MCF 10A (cell line): ENCODE measurements at places on chromosomes 1 and 21. TPM values are rescaled to one million over a fixed set of nuclear protein-coding genes. Genes with fewer than 3 reads are reported as not detected.

DNA sequence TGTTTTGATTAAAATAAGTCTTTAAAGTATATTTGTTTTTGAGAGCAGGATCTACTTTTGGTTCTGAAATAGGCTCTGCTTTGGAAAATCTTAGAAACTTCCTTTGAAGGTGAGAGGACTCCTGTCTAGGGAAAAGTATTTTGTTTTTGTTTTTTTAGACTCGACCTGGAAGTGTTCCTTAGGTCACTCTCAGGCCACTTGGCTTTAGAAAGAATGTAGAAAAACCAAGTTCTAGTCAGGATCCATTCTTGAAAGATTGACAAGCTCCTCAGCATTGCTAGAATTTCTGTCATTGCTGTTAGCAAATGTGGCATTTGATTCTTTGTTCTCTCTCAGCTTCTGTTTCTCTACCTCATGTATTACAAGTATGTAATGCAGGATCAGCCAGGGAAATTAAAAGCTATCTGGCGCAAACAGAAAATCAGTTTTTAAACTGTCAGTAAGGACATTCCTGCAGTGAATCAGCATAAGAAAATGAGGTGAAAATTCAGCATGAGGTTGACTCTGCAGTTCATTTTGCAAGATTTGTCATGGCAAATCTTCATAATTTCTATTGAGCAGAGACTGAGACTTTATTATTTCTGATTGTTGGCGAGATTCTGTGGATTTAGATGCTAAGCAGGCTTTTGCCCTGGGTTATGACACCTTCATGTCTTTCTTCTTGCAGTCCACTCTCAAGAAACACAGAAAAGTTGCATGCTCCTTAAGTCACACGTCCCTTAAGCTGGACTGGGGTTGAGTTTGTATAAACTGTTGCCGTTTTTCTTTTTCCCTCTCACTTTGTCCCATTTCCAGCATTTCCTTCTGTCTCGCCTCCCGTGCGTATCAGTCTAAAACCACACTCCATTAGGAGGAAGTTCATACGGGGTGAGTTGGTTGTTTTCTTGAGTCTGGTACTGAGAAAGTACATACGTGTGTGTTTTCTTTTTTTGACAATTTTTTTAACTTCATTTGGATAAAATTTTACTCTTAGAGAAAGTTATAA, 12.6 kb downstream of the NTPCR start:
- no peaks in the 10 kb centered on the region for H3K27me3 ChIP-seq
- H3K4me3 ChIP-seq, result no peak overlapping the region
- no peak for DNase-seq
- H3K27ac ChIP-seq, result peak overlapping the region; percentile 24
- H3K4me1 ChIP-seq, result peaks cover 16% of the 10 kb centered on the region

DNA sequence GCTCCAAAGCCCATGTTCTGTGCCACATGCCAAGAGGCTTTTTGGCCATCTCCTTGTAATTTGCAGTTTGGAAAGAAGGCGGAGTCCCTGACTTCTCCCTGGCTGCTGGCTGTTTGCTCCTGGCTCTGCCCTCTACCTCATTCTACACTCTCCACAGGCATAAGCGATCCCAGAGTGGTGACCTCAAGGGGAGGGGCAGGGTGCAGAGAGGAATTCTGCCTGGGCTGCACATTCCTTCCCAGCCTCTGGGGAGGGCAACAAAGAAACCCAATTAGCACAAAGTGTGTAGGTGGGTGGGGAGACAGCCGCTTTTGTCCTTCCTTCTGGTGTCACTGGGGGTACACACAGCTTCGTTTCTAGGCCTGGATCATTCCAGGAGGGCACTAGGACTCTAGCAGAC, 95.3 kb downstream of the HIVEP3 start:
- no peaks in the 10 kb centered on the region for H3K4me1 ChIP-seq
- H3K27ac ChIP-seq, result no peak overlapping the region
- H3K36me3 ChIP-seq, result no peaks in the 10 kb centered on the region
- H3K27me3 ChIP-seq, result peaks cover 12% of the 10 kb centered on the region
- no peak for DNase-seq
- H3K4me3 ChIP-seq, result no peak overlapping the region

DNA sequence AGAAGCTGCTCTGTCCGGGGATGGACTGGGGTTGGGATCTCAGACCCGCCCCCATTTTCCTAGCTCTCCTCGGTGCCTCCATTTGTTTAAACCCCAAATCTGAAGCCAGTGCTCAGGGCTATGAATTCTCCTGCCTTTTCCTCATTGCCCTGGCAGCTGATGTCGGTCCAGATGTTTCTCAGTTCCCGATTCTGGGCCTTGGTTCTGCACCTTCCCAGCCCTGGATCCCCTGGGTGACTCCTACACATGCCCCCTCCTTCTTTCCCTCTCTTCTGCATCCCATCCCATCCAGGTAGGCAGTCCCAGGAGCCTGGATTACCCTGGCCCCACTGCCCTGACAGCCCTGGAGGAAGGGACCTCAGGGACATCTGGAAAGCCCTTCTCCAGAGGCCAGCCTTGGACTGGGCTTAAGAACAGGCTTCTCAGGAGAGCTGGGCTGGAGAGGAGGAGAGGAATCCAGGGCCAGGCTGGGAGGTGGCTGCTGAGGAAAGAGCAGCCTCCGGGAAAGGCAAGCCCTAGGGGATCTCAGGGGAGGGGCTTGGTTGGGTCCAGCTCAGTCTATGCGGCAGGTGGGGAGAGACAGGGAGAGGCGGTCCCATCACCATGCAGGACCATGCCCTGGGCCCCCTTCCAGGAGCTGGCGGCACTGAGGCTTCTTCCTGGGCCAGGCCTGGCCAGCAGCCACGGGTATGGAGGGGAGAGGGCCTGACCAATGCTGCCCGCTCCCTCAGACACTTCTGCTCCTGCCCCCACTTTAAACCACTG, 6.8 kb upstream of the EPS8L3 start:
- no peak for DNase-seq
- H3K4me1 ChIP-seq, result peaks cover 9% of the 10 kb centered on the region
- H3K27me3 ChIP-seq, result no peaks in the 10 kb centered on the region
- H3K27ac ChIP-seq, result no peak overlapping the region
- no peak overlapping the region for H3K4me3 ChIP-seq
- no peaks in the 10 kb centered on the region for H3K36me3 ChIP-seq

DNA sequence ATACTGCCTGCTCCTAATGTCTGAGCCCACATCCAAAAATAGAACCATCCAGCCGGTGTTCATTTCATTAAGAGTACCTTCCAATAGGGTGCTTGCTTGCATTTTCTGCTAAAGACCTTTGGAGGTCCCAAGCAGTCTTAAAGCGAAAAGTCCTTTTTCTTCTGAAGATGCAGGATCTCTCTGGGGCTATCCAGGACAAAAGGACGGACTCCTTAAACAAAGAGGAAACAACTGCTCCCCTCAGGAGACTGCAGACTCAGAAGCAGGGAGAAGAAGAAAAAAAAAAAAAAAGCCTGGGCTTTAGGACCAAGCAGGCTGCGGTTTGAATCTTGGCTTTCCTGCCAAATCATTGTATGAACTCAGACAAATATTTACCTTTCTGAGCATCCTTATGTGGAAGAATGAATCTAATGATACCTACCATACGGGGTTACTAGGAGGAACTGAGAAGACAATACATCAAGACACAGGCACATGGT, 204.0 kb downstream of the PLPP3 start:
- H3K4me1 ChIP-seq, result peaks cover 14% of the 10 kb centered on the region
- no peaks in the 10 kb centered on the region for H3K36me3 ChIP-seq
- DNase-seq, result peak; percentile 24
- no peaks in the 10 kb centered on the region for H3K27me3 ChIP-seq
- no peak overlapping the region for H3K27ac ChIP-seq

LIN28A gene
- total RNA-seq, result not detected in 2 replicates

GRCh38 chr1:152461544-152461943, 47.5 kb upstream of the CRNN start:
- DNase-seq, result peak; percentile 87
- no peak overlapping the region for H3K27ac ChIP-seq
- no peak overlapping the region for H3K4me3 ChIP-seq
- H3K36me3 ChIP-seq, result no peaks in the 10 kb centered on the region
- peaks cover 17% of the 10 kb centered on the region for H3K4me1 ChIP-seq

LAPTM5 gene
- 15.9 and 21.6 TPM in 2 replicates for total RNA-seq

- H3K4me1 ChIP-seq, result no peaks in the 10 kb centered on the region
- DNase-seq, result no peak
- H3K4me3 ChIP-seq, result no peak overlapping the region
- no peak overlapping the region for H3K27ac ChIP-seq
- H3K36me3 ChIP-seq, result no peaks in the 10 kb centered on the region
Measured at GRCh38 chr1:158644449-158644848, 39.4 kb downstream of the OR10Z1 start.

DNA sequence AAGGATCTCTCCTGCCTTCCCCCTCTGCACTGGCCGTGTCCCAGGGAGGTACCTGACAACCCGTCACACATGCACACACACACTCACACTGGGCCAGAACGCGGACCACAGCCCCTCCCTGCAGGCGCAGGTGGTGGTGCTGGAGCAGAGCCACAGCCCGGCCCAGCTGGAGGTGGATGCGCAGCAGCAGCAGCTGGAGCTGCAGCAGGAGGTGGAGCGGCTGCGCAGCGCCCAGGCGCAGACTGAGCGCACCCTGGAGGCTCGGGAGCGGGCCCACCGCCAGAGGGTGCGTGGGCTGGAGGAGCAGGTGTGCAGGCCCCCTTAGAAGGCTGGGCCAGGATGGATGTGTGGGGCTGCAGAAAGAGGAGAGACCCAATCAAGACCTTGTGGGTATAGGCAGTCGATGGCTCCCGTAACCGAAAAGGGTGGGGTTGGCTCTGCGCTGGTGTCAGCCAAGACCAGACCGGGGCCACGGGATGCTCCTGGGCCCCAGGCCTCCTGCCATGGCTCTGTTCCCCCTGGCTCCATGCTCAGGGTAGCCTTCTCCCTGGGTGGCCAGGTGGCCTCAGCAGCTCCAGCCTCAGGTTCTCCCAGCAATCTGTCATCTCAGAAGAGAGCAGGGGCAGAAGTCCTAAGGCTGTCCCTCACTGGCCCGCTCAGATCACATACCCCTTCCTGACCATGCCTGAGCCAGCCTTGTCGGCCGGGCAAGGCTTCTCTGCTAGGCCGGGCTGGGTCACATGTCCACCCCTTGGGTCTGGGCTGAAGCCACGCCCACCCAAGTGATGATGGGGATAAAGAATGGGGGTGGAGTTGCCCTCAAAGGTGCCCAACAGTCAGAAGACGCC, 8.9 kb downstream of the MFAP2 start:
- H3K36me3 ChIP-seq, result peaks cover 11% of the 10 kb centered on the region
- H3K4me3 ChIP-seq, result no peak overlapping the region
- H3K27ac ChIP-seq, result no peak overlapping the region
- no peaks in the 10 kb centered on the region for H3K27me3 ChIP-seq

GRCh38 chr21:44985441-44986401, 45.9 kb downstream of the SLX9 start:
- H3K36me3 ChIP-seq, result peaks cover 4% of the 10 kb centered on the region
- no peak for DNase-seq
- no peaks in the 10 kb centered on the region for H3K4me1 ChIP-seq
- H3K4me3 ChIP-seq, result no peak overlapping the region
- H3K27ac ChIP-seq, result no peak overlapping the region

SLAMF7 gene
- total RNA-seq, result 8.6 and 26.3 TPM in 2 replicates

GRCh38 chr1:246698466-246699094, 25.6 kb upstream of the SCCPDH start:
- H3K27me3 ChIP-seq, result no peaks in the 10 kb centered on the region
- peaks cover 14% of the 10 kb centered on the region for H3K4me1 ChIP-seq
- DNase-seq, result no peak
- H3K36me3 ChIP-seq, result no peaks in the 10 kb centered on the region
- peak overlapping the region; percentile 69 for H3K4me3 ChIP-seq

DNA sequence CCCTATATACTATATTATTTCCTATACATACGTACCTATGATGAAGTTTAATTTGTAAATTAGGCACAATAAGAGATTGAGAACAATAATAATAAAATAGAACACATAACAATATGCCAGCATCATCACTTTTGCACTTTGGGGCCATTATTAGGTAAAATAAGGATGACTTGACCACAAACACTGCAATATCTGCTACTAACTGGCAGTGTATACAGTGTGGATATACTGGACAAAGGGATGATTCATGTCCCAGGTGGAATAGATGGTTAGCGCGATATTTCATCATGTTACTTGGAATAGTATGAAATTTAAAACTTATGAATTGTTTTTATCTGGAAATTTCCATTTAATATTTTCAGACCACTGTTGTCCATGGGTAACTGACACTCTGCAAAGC, 35.4 kb upstream of the TXLNA start:
- H3K4me1 ChIP-seq, result peaks cover 34% of the 10 kb centered on the region
- DNase-seq, result peak; percentile 35
- H3K4me3 ChIP-seq, result no peak overlapping the region
- H3K27ac ChIP-seq, result peak overlapping the region; percentile 64

DNA sequence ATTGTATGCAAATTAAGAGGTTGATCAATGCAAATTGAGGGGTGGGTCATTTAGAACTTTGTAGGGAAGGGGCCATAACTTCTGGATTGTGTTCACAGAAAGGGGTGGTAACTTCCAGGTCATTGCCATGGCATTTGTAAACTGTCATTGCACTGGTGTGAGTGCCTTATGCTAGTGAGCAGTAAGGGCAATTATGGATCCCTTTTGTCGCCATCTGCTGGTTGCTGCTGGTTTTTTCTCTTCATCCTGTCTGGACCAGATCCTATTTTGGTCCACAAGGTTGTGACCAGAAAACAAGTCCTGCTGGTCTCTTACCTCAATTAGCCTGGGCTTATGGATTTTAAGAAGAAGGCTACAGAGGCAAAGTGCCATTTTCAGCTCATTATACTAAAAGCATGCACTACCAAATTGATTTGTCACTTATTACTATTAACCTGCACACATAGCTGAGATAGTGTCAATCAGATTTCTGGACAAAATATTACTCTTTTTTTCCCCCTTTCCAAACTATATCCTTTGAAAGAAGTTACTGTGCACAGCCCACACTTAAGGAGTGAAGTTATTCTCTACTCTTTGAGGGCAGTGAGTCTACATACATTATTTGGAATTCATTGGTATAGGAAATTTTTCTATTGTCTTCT, 196.2 kb downstream of the ZC3H11B start:
- H3K4me1 ChIP-seq, result no peaks in the 10 kb centered on the region
- no peak overlapping the region for H3K4me3 ChIP-seq
- peaks cover 83% of the 10 kb centered on the region for H3K27me3 ChIP-seq
- peak; percentile 85 for DNase-seq
- no peak overlapping the region for H3K27ac ChIP-seq

- no peak for DNase-seq
- H3K27me3 ChIP-seq, result peaks cover 60% of the 10 kb centered on the region
- no peaks in the 10 kb centered on the region for H3K4me1 ChIP-seq
- H3K4me3 ChIP-seq, result no peak overlapping the region
- H3K27ac ChIP-seq, result no peak overlapping the region
Measured at GRCh38 chr1:223076362-223076761, 66.7 kb downstream of the TLR5 start.

BMP8A gene
- total RNA-seq, result not detected in 2 replicates

KRTAP7-1 gene
- total RNA-seq, result not detected in 2 replicates

GBP7 gene
- total RNA-seq, result not detected in 2 replicates

DNA sequence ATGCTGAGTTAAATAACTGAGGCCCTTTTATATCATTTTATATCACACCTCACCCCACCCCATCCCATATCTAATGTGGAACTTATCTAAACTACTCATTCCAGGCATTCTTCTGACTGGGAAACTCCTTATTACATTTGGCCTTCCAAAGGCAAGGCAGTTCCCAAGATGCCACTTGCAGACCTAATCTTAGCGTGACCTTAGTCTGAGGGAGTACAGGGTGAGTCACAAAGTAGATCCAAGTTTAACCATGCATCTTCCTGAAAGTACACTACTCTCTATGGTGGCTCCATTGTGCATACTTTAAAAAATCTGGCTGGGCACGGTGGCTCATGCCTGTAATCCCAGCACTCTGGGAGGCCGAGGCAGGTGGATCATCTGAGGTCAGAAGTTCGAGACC, 353.6 kb upstream of the C1orf87 start:
- no peaks in the 10 kb centered on the region for H3K27me3 ChIP-seq
- no peak overlapping the region for H3K4me3 ChIP-seq
- no peaks in the 10 kb centered on the region for H3K4me1 ChIP-seq
- DNase-seq, result no peak
